ENCODE measurements at places on chromosomes 16 and 17.

DNA sequence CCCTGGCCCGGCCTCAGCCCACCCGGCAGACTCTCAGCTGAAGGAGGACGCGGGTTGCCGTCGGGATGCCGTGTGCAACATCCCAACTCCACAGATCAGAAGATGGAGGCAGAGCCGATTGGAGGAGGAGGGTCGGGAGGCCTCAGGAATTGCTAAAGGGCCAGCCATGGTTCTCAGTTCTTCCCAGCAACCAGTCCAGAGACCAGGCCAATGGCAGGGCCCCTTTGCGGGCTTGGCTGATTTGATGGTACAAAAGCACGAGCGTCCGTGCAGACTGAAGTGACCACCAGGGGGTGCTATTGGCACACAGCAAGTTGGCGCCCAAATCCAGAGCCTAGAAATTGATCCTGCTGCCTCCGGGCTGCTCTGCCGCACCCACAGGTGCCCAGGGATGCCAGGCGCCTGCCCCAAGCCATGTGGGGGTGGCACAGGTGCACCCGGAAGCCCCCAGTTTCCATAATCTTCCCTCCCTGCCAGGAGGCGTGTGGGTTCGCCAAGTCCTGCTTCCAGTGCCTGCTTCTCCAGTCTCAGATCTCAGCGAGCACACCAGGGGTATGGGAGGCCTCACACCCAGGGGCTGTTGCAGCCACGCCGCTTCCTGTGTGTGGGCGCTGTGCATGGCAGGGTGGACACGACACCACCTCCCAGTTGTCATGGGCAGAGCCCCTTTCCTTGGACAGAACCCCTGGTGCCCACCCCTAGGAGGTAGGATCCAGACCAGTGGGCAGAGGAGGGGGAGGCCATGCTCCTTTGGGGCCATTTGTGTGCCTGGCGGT is 7.1 kb upstream of the TEX19 start:
- peak; percentile 94 for DNase-seq

DNA sequence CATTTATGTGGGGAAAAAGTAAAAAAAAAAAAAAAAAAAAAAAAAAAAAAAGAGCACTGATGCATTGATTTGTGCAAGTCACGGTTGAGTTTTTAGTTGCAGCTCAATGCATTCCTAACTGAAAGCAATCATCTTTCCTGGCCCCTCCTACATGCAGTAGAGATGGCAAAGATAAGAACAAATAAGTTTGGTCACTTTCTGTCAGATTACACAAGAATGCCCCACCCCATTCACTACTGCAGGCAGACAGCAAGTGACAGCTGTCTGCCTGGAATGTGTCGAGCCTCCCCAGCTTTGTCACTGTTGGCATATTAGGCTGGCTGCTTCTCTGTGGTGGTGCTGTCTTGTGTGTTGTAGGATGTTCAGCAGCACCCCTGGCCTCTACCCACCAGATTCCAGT is 243.5 kb downstream of the FOXL1 start:
- no peak for DNase-seq

DNA sequence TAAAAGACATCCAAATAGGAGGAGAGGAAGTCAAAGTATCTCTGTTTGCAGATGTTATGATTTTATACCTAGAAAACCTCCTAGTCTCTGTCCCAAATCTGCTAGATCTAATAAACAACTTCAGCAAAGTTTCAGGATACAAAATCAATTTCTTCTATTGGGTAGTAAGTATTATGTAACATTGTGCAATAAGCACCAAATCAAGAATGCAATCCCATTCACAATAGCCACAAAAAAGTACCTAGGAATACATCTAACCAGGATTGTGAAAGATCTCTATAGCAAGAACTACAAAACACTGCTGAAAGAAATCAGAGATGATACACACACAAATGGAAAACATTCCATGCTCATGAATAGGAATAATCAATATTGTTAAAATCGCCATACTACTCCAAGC is 13.0 kb downstream of the NLRP1 start:
- DNase-seq = no peak

DNA sequence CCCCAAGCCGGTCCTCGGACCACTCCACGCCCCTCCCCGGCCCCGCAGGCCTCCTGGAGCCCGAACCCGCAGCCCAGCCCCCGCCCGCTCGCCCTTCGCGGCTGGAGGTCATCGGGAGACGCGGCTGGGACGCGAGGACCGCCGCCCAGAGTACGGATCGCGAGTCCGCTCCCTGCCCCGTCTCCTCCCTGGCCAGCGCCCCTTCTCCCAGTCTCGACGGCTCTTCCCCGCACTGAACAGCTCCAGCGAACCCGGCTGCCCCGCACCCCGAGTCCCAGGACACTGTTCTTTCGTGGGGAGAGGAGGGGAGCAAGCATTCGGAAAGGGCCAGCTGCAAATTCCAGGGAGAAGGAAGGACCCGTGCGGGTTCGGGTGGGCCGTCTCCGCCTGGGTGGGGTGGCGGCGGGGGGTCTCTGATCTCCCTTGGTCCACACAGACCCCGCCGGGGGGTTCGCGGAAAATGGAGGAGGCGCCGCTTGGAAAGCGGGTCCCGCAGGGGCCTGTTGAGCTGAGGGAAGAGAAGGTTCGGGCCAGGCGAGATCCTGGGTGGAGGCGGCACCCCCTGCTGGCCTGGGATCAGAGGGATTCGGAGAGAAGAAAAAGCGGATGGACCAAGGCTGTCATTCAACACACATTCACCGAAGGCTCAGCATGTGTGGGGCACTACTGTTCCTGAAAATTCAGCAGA is 632 bp upstream of the RTN4RL1 start:
- DNase-seq = peak; percentile 70

DNA sequence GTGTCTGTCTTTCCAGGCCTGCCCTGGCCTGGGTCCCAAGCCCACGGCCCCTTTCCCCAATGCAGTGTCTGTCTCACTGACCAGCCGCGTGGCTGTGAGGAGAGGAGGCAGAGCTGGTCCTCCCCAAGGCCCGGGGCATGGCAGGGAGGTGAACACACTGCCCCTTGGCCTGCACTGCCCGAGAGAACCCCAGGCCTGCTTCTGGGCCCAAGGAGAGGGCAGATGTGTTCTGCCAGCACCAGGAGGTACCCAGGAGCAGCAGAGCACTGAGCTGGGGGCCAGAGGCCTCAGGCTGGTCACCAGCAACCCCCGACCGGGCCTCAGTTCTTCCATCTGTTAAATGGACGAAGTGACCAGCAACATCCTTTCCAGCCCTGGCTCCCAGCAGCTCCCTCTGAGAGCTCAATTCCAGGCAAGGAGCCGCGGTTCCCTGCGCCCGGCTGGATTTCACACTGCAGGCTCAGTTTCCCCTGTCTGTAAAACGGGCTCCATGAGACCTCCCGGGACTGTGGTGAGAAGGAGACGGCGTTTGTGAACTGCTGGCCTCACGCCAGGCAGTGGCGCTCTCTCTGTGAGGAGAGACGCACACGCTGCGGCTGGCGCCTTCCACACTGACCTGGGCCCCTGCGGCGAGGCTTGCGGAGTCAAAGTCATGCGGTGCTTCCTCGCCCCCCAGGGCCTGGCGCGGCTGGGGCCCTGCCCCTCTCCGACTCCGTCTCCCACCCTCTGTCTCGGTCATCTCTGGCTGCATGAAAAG is 8.1 kb upstream of the ZFPM1 start:
- DNase-seq = no peak

Measured in SK-N-DZ (cell line).